ENCODE measurements at places on chromosomes 1 and 21. TPM values are rescaled to one million over a fixed set of nuclear protein-coding genes. Genes with fewer than 3 reads are reported as not detected.

The KRTAP24-1 gene
- not detected for total RNA-seq

The TRNP1 gene
- 22.8 TPM for total RNA-seq

The EYA3 gene
- 10.6 TPM for total RNA-seq

The OR10Z1 gene
- total RNA-seq = not detected

The ZSWIM5 gene
- 0.54 TPM for total RNA-seq

The PLA2G2D gene
- total RNA-seq = not detected

The TIAM1 gene
- total RNA-seq = 2.7 TPM

The NBPF19 gene
- 2.3 TPM for total RNA-seq

The CACHD1 gene
- 1.0 TPM for total RNA-seq

The OR2M2 gene
- total RNA-seq = not detected

The CYP2J2 gene
- 0.09 TPM for total RNA-seq

The SPRR1A gene
- not detected for total RNA-seq

The AIM2 gene
- total RNA-seq = under 0.01 TPM

The KRTAP13-4 gene
- total RNA-seq = not detected

The TTLL7 gene
- total RNA-seq = 6.0 TPM

The RNU1-2 gene
- total RNA-seq = 5,329 TPM

The B3GALT5 gene
- total RNA-seq = not detected

The DNM3 gene
- 0.56 TPM for total RNA-seq

The NSL1 gene
- 20.0 TPM for total RNA-seq

The CD34 gene
- 51.4 TPM for total RNA-seq

The ELAPOR1 gene
- 0.09 TPM for total RNA-seq

The PRAMEF9 gene
- not detected for total RNA-seq

The PDZK1IP1 gene
- total RNA-seq = not detected

The WDR64 gene
- total RNA-seq = not detected

The RGS18 gene
- not detected for total RNA-seq

The TRIM67 gene
- total RNA-seq = not detected

The P3H1 gene
- 121 TPM for total RNA-seq

The NBPF10 gene
- total RNA-seq = 1.5 TPM

The PANK4 gene
- total RNA-seq = 26.5 TPM
